HT-29 (cell line): ENCODE measurements at places on chromosomes 5 and 9.

DNA sequence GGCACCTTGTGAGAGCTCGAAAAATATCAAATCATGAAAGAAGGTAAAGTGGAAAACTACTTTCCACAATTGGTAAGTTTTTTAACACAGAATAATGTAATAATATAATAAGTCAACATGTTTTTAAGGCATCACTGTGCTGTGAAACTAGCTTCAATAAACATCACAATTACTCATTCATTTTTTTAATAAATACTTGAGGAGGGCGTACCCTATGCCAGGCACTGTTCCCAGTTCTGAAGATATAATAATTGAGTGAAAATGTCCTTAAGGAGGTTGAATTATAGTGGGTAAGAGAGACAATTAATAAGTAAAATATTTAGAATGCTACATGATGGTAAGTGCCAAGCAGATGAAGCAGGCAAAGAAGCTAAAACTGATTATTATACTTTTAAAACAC lies 381.4 kb downstream of the ELAVL2 start:
- DNase-seq: no peak

DNA sequence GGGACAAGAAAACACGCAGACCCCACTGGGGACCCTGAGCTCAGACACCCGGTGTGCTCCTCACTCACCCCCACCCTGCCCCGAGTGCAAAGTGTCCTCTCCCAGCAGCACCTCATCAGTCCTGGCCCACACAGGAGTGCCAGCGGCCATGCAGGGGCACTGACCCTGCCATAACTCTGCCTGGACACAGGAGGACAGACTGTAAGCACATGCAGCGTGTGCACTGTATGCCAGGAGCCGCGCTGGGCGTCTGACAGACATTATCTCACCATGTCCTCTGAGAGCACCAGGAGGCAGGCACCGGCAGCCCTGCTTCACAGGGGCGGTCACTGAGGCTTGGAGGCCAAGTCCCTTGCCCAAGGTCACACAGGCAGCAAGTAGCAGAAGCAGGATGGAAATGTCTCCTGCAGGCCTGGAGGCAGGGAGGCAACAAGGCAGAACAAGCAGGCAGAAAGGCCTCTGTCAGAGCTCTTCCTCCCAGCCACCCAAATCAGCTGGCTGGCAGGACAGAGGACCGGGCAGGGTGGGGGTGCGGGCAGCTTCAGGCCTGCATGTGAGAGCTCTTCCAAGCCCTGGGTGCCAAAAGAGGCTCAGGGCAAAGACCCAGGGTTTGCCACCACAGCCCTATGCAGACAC lies 8.4 kb downstream of the EEIG1 start:
- no peak for DNase-seq

DNA sequence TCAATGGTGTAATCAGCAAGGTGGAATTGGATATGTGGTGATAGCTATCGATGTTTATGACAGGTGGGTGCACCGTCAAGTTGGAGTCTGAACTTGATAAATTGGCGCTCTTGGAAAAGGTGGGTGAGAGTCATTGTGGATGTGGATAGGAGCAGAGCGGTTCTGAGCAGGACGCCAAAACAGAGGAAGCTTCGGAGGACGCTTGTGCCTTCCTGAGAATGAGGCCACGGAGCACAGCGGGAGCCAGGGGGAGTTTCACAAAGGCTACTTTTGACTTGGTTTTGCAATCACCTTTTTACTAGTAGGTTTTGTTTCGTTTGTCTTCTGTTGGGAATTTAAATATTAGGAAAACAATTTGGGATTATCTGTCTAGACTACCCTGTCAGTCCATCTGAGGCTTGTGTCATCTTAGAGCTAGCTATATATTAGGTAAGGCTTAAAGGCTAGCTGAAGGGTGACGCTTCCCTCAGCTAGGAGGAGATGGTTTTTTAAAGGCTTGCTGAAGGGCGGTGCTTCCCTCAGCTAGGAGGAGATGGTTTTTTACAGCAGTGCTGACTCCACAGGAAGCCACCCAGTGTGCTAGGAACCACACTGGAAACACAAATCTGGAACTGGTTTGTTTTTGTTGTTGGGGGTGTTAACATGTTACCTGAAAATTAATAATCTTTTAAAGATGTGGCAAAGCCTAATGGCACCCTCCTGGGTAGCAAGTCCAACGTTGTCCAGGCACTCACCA lies 142.4 kb upstream of the IRX4 start:
- no peak for DNase-seq

- no peak for DNase-seq
These were observed 38.0 kb upstream of the CCDC152 start for GRCh38 chr5:42718591-42718990.

- DNase-seq: no peak
These were observed 190.9 kb downstream of the ICE1 start for GRCh38 chr5:5613261-5613990.

DNA sequence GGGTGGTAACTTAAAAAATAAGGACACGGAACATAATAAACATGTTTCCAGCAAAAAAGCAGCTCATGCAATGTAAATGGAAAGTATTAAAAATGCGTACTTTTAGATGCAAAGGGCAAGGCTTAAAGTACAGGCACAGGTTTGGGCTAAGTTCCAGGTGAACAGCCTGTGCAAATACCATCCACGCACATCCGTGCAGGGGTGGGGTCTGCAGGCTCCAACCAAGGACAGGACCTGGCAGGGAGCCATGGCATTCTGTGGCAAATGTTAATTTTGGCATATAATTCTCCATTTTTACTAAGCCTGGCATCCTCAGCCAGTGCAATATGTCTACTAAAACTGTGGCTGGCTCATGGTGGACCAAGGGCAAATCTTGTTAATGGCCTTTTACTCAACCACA lies 365.8 kb upstream of the DAP start:
- no peak for DNase-seq

GRCh38 chr5:129271308-129271707 lies 176.8 kb downstream of the ISOC1 start:
- DNase-seq: peak; percentile 51

- no peak for DNase-seq
These were observed 25.3 kb upstream of the LRRTM2 start for GRCh38 chr5:138900281-138900965.

- no peak for DNase-seq
These were observed 151.9 kb downstream of the INSYN2B start for GRCh38 chr5:169828385-169828784.

DNA sequence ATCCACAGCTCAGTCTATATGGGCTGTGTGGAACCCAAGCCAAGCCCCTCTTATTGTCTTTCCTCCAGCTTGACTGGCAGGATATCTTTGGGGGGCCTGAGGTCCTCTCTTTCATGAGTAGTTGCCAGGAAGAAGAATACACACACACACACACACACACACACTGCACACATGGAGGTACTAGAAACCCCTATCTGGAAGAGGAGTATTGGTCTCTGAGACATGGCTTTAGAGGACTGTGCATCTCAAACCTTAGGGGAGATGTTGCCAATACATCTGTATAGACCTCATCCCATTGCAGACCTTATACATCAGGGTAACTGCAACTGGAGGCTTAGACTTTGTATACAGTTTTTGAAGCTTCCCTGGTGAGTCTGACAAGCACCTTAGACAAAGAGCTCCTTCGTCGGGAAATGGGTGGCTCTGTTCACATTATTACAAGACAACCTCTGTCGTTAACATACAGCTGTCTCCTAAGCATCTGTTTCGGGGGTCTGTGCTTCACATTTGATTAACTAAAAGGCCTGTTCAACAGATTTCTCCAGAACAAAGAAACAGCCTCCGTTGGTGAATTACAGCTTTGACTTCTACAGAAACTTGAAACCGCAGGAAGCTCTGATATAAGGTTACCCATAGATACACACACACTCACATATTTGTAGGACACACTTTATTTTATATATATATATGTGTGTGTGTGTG lies 5.5 kb upstream of the ENTREP1 start:
- DNase-seq: no peak

DNA sequence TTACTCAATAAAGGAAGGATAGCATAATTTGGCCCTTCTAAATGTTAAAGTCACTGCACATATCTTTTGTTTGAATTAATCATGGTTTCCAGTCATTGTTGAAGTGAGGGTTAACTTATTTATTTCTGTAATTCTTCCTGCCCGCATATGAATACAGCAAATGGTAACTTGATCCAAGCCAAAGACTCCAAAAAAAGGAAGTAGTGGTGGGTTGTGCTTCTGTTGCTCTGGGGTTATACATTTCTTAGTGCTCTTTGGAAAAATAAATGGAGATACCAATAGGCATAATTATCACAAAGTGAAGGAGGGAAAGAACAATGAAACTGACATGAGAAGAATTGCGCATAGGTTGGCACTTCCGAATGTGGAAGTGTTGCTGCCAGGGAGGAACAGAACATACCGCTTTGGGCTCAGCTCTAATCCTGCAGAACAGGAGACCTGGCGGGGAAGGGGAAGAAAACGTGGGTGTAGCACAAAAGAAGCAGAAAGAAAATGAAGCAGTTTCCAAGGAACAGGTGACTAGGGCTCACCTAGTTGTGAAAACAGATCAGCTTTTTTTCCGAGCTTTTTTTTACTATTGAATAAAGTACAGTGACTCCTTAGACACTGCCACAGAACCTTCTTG lies 69.7 kb upstream of the TAF11L2 start:
- no peak for DNase-seq

GRCh38 chr9:81717061-81717746 lies 27.9 kb upstream of the TLE1 start:
- DNase-seq: peak; percentile 82

- no peak for DNase-seq
These were observed 26.0 kb upstream of the GNE start for GRCh38 chr9:36284226-36284625.

DNA sequence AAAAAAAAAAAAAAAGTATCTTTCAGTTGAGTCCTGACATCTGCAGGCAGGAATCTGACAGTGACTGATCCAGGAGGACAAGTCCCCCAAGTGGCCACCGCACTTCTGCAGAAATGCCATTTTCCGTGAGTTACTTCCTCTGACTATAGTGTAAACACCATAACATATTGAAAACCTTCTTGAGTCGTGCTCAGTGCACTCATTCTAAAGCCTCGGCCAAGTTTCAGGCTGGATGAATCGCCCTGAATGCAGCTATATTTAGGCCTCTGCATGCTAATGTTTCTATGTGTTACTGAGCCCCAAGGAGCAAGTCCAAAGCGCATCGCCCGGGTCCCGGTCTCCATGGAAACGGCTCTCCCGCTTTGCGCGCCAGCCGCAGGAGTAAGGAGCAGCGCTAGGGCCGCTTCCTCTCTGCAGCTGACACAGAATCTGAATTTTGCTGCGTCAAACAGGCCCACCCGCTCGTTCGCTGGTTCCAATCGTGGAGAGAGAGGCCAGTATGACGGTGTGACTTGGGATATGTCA lies 335.4 kb downstream of the MSX2 start:
- no peak for DNase-seq

DNA sequence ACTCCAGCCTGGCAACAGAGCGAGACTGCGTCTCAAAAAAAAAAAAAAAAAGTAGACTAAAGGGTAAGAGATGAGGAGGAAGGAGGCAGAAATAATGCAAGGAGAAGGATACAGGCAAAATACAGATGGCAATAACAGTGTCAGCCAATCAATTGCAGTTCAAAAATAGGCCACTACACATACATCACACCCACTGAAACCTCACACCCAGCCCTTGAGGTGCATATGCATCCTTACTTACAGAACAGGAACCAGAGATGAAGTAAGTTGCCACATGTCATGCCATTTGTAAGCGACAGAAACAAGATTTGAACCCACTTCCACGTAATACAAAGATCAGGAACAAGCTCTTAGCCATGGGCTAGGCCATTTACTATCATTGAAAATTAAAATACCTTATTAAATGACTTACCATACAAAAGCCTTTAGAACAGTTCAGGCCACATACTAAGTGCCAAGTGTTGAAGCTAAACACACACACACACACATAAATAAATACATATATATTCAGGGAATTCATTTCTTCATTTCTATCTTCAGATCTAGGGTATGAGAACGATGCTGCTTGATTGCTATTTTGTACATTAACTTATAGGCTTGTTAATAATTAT lies 98.4 kb downstream of the FNBP1 start:
- DNase-seq: no peak

DNA sequence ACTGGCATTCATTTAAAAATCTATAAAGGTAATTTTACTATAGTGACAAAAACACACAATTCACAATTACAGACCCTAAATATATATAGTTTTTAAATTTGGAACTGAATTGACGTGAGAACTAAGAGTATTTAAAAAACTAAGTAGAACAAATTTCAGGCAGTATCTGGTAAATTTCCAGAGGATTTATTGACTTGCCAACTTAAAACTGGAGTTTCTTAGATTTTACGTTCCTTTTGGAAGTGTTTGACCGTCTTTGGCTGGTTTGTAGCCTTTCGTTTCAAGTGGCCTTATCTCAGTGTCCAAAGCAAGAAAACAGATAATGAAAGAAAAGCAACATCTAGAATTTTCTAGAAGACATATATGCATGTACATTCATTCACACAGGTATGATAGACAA lies 234.4 kb upstream of the VLDLR start:
- DNase-seq: no peak

DNA sequence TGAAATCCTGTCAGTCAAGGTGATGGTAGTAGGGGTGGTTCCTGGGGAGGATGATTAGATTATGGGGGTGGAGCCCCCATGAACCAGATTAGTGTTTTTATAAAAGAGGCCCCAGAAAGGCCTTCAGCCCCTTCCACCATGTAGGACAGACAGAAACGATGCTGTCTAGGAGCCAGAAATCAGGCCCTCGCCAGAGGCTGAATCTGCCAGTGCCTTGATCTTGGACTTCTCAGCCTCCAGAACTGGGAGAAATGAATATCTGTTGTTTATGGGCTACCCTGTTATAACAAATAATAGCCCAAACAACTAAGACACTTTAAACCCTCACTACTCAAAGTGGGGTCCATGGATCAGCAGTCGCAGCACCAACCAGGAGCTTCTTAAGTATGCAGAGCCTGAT lies 20.2 kb upstream of the FOXB2 start:
- no peak for DNase-seq

- DNase-seq: no peak
These were observed 29.4 kb downstream of the CAMSAP1 start for GRCh38 chr9:135877791-135878527.

- no peak for DNase-seq
These were observed 243.1 kb downstream of the FBXO4 start for GRCh38 chr5:42168091-42168670.

DNA sequence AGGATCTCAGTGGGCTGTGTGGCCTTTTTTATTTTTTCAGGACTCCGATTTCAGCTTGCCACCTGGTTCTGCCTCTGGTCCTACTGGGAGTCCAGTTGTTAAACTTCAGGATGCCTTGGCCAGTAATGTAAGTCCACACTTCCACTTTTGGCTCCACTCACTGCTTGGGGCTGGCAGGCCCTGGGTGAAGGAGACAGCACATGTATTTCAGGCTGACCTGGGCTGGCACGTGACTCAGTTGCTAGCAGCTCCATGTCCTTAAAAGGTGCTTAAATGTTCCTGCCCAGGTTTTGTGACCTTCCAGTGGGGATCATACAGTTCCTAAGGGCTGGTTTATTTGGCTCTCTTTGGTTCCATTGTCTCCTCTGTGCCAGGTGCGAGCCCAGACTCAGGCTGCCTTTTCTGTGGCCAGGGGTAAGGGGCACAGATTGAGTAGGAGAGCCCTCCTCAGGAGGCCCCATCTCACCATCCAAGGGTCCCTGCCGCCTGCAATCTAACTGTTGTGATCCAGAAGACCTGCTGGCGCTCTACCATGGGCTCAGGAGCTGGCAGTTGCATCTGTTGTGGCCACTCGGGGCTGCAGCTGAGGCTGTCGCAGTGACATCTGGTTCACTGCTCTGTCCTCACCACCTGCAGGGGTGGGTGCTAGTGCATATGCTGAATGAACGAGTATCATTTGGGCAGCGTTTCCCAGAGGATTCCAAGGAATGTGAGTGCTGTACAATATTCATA lies 19.2 kb upstream of the POMT1 start:
- DNase-seq: no peak

- no peak for DNase-seq
These were observed 813.8 kb upstream of the DMAC1 start for GRCh38 chr9:8613346-8613825.

GRCh38 chr5:96997265-96997859 lies 61.5 kb downstream of the LNPEP start:
- DNase-seq: peak; percentile 71
